ENCODE measurements at places on chromosomes 2 and 18. TPM values are rescaled to one million over a fixed set of nuclear protein-coding genes. Genes with fewer than 3 reads are reported as not detected.

DNA sequence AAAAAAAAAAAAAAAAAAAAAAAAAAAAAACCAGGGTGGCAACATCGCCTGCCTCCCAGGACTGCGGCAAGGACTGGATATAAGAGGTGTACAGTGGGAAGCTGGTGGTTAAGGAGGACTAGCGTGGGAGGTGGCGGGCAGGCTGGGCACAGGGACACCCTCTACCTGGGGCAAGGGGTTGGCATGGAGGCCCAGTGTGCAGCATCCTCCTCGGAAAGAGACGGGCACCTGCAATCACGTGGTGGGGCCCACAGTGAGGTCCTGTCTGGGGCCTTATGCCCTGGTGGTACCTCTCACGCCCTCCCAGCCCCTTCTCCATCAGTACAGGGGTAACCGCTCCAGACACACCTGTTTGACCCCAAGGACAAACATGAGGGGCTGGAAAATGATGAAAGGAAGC lies 27.9 kb downstream of the PXDN start:
- H3K27me3 ChIP-seq: no peaks in the 10 kb centered on the region
- DNase-seq: no peak
- no peaks in the 10 kb centered on the region for H3K36me3 ChIP-seq
- H3K27ac ChIP-seq: peak overlapping the region; percentile 55
- peaks cover 34% of the 10 kb centered on the region for H3K4me1 ChIP-seq

- no peak for DNase-seq
- no peak overlapping the region for H3K27ac ChIP-seq
- no peak overlapping the region for H3K4me3 ChIP-seq
- no peaks in the 10 kb centered on the region for H3K36me3 ChIP-seq
These were observed 223.8 kb downstream of the DLGAP1 start for GRCh38 chr18:4231260-4231659.

DNA sequence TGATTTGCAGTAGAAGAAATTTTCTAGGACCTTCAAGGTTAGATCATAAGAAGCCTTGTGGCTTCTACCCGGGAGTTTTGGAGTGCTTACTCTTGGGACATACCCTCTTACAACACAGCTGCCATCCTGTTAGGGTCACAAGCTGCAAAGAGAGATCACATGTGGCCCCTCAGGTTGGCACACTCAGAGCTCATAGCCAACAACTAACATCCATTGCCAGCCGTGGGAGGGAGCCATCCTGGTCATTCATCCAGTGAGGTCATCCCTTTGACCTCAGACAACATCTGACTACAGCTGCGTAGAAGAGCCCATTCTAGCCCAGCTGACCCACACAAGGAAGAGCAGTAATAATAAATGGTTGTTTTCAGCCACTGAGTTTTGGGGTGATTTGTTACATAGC lies 76.9 kb upstream of the NABP1 start:
- H3K36me3 ChIP-seq: no peaks in the 10 kb centered on the region
- H3K27ac ChIP-seq: no peak overlapping the region
- no peak overlapping the region for H3K4me3 ChIP-seq
- H3K27me3 ChIP-seq: no peaks in the 10 kb centered on the region

DNA sequence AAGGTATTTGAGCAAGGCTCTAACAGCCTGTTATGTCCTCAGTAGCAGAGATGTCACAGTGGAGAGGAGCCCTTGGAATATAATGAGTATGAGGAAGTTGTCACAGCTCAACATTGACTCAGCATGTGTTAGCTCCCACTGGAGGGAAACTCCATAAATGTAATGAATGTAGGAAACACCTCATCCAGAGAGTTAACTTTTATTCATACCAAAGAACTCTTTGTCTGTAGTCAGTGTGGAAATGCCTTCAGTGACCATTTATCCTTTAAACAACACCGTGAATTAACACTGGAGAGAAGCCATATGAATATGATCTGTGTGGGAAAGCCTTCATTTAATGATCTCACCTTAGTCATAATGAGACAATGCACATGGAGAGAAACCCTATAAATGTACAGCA lies 59.7 kb downstream of the CYP1B1 start:
- H3K4me1 ChIP-seq: no peaks in the 10 kb centered on the region
- no peak overlapping the region for H3K4me3 ChIP-seq
- no peaks in the 10 kb centered on the region for H3K27me3 ChIP-seq
- DNase-seq: no peak

- H3K4me3 ChIP-seq: peak overlapping the region; percentile 43
- H3K36me3 ChIP-seq: no peaks in the 10 kb centered on the region
- H3K27me3 ChIP-seq: no peaks in the 10 kb centered on the region
- peak overlapping the region; percentile 90 for H3K27ac ChIP-seq
- peak; percentile 38 for DNase-seq
- H3K4me1 ChIP-seq: peaks cover 32% of the 10 kb centered on the region
These were observed 38.6 kb upstream of the ZFP36L2 start for GRCh38 chr2:43265001-43265400.

Gene IMPA2
- 26.6 TPM for total RNA-seq

DNA sequence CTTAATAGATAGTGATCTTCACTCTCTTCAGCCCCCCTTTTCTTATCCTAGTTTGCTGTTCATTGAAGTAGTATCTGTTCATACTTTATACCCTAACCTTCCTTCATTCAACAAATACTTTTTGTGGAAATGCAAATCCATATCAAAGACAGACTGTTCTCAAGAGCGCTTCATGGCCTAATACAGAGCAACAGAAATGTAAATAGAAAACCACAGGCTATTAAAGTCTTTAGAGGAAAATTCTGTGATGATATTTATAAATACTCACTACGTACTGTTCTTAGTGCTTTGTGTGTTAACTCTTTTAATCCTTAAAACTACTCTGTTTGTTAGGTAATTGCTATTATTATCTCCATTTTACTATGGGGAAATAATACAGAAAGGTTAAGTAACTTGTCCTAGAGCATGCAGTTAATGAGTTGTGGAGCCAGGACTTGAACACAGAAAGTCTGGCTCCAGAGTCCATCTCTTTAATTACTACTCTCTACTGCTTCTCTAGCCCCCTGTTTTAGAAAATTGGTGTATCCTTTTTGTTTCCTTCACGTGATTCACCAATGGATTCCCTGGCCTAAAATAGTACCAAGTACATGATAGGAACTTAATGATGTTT lies 2.9 kb downstream of the MDH1 start:
- DNase-seq: no peak
- no peak overlapping the region for H3K4me3 ChIP-seq
- peaks cover 8% of the 10 kb centered on the region for H3K36me3 ChIP-seq
- H3K27me3 ChIP-seq: no peaks in the 10 kb centered on the region

DNA sequence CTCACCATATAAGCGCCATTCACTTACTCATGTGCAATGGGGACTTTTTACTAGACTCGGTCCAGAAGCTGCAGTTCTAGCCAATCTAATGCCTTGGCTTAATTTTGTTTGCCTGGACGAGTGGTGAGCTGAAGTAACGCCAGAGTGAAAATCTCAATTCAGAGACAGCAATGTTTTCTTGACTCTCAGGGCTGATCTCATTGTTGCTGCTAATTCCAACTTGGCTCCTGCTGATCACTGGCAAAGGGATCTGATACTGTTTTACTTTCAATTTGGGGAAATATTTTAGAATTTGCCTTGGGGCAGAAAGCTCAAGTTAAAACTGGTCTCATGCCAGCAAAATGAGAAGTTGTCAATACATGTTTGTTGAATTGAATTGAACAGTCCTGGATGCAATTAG lies 906.6 kb upstream of the CDH2 start:
- H3K27ac ChIP-seq: no peak overlapping the region
- H3K36me3 ChIP-seq: no peaks in the 10 kb centered on the region
- H3K4me1 ChIP-seq: peaks cover 7% of the 10 kb centered on the region

GRCh38 chr2:7025082-7025481 lies 107.9 kb downstream of the RNF144A start:
- no peak overlapping the region for H3K4me3 ChIP-seq
- no peak for DNase-seq
- H3K4me1 ChIP-seq: no peaks in the 10 kb centered on the region

Gene L3MBTL4
- total RNA-seq: 5.3 TPM

Gene IMP4
- 67.4 TPM for total RNA-seq

DNA sequence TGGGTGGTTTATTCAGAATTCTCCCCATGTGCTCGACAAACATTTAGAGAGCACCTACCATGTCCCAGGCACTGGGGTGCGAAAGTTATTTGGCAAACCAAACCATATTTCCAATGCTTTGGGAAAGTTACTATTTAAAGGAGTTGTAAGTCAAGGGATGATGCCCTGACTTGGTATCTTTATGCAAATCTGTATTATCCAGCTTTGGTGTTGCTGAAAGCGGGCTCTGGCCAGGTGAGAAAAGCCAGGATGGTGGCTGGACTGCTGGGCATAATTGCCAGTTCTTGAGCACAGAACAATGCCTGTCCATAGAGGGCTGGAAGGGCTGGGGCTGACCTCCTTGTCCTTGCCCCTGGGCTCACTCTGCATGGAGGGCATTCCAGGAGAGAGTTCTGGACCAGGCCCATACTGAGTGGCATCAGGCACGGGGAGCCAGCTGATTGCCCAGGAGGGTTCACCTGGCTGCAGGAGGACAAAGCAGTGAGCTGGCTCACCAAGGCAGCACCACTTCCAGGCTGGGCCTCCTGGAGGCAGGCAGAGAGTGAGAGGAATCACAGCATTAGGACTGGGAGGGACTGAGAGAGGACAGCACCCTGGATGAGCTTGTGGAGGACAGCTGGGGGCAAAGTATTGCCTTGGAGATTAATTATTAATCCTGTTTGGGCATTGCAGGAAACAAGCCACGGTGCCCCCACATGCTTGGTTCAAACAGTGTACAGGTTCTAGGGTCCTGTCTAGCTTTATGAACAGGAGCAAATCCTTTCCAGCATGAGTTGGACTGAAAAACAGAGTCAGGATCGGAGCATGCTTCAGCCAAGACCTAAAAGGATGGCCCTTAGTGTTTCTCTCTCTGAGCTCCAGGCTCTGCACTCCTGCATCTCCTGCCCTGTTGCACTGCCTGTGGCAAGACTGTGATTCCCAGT lies 7.1 kb downstream of the KHK start:
- no peaks in the 10 kb centered on the region for H3K27me3 ChIP-seq
- no peak overlapping the region for H3K27ac ChIP-seq
- H3K36me3 ChIP-seq: no peaks in the 10 kb centered on the region
- no peaks in the 10 kb centered on the region for H3K4me1 ChIP-seq

DNA sequence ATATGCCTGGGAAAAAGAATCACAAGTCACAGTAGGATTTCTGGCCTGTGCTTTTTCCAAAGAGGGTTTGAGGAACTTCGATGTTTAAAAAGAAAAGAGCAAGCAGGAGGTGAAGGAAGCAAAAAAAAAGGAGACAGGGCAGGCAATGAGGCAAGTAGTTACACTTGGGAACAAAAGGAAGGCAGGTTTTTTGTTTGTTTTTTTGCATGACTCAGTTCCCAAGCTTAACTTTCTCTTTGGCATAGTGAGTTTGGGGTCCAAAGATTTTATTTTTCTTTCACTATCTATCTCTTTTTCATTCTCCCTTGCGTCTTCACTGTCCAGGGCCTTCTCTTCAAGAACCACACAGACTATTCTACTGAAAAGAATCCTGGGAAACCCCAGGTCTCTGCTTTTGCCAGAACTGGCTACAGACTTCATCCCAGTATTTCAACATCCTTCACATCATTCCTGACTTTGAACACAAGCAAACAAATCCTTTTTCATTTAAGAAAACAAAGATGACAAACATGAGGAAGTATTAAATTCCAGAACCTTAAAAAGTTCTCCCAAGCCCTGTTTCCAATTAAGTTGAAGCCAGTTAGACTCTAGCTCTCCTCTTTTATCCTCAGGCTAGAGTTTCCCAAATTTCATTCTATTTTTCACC lies 210.7 kb upstream of the RND3 start:
- no peaks in the 10 kb centered on the region for H3K27me3 ChIP-seq
- no peak for DNase-seq
- no peaks in the 10 kb centered on the region for H3K36me3 ChIP-seq
- no peak overlapping the region for H3K27ac ChIP-seq
- H3K4me3 ChIP-seq: no peak overlapping the region
- H3K4me1 ChIP-seq: peaks cover 18% of the 10 kb centered on the region

Gene IGFBP2
- 608 TPM for total RNA-seq

DNA sequence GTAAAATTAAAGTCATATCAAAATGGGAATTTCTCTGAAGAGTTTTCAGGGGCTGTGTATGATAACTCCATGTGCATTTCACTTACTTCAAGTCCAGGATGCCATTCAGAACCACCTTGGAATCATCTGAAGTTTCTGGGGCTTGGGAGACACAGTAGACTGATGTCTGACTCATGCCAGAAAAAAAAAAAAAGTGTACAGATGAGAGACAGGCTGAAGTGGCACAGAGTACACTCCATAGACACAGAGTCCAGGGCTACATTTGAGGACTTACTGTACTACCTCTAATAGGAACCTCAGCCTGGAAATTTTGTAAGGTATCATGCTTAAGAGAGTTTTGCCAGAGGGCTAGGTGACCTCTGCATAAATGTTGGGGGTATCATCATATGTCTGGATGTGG lies 92.0 kb downstream of the SS18 start:
- H3K27ac ChIP-seq: no peak overlapping the region
- H3K36me3 ChIP-seq: no peaks in the 10 kb centered on the region
- H3K4me1 ChIP-seq: no peaks in the 10 kb centered on the region
- H3K27me3 ChIP-seq: no peaks in the 10 kb centered on the region
- no peak for DNase-seq

DNA sequence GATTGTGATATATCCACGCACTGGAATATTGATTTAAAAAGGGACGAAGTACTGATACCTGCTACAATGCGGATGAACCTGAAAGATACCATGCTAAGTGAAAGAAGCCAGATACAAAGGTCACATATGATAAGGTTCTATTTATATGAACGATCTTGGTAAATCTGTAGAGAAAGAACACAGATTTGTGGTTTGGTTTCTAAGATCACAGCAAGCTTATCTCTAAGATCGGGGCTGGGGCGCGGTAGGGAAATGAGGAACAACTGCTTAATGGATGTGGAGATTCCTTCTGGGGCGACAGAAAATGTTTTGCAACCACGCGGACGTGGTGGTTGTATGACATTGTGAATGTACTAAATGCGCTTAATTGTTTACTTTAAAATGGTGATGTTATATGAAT lies 60.1 kb downstream of the NEDD4L start:
- no peak overlapping the region for H3K27ac ChIP-seq
- no peak overlapping the region for H3K4me3 ChIP-seq
- no peaks in the 10 kb centered on the region for H3K27me3 ChIP-seq

DNA sequence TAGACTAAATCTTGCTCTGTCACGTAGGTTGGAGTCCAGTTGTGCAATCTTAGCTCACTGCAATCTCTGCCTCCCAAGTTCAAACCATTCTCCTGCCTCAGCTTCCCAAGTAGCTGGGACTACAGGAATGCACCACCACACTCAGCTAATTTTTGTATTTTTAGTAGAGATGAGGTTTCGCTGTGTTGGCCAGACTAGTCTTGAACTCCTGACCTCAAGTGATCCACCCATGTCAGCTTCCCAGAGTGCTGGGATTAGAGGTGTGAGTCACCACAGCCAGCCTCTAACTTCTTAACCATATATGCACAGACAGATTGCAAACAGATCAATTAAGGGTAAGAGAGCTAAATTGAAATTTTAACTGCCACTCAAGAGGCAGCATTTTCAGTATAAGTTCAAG lies 22.1 kb upstream of the CNGA3 start:
- no peak overlapping the region for H3K4me3 ChIP-seq
- no peaks in the 10 kb centered on the region for H3K36me3 ChIP-seq
- no peak overlapping the region for H3K27ac ChIP-seq
- DNase-seq: no peak

Gene AFF3
- 9.9 TPM for total RNA-seq
